Forelimb muscle (tissue), 1 donor: ENCODE measurements at places on chromosomes 2 and 18. TPM values are rescaled to one million over a fixed set of nuclear protein-coding genes. Genes with fewer than 3 reads are reported as not detected.

Gene MEP1B
- polyA plus RNA-seq: 0.11 TPM

DNA sequence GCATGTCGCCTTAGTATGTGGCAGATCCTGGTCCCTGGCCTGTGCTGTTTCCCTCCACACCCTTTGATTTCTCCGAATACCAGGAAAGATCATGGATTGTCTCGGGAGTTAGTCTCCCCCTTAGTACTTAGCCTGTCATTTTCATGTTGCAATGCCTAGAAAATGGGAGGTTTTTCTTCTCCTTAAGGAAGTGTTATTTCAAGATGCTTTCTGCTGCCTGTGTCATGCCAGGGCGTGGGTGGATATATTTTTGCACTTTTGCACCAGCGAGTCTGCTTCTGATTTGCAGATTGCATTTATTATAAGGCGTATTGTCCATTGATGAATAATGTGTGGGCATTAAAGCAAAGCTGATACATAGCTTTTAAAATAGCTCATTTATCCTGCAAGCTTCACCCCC is 223.5 kb downstream of the NEDD4L start:
- no peak for DNase-seq

Gene ELOA2
- not detected for polyA plus RNA-seq

- DNase-seq: no peak
Observed at GRCh38 chr2:56626927-56627326, 443.1 kb downstream of the CCDC85A start.

GRCh38 chr2:86333378-86333777 is 4.0 kb downstream of the REEP1 start:
- no peak for DNase-seq

GRCh38 chr18:35387152-35387571 is 10.0 kb upstream of the ZNF396 start:
- DNase-seq: no peak

Gene LOXL3
- 8.7 TPM for polyA plus RNA-seq

GRCh38 chr18:36993068-36993467 is 164.1 kb downstream of the KIAA1328 start:
- no peak for DNase-seq

Gene SLC4A3
- polyA plus RNA-seq: 6.9 TPM

DNA sequence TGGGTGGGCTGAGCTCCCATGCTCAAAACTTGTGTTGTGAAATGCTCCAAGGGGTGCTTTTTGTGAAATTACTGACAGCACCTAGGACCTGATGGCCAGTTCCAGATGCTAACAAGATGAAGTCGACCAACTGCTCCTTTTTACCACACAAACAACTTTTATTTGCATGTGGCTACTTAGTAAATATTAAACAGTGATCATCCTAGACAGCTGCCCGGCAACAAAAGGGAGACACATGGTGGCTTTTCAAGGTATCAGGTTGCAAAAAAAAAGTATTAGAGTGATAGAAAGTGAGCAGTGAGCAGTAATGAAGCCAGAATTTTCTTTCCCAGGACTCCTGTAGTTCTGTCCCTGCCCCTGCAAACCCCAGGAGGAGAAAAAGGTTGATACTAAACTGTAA is 118.5 kb downstream of the RPIA start:
- DNase-seq: no peak

GRCh38 chr2:138000009-138000408 is 35.7 kb downstream of the HNMT start:
- no peak for DNase-seq

Gene DYNAP
- 0.10 TPM for polyA plus RNA-seq

Gene PNO1
- polyA plus RNA-seq: 16.5 TPM

Gene UGT1A1
- 0.08 TPM for polyA plus RNA-seq

GRCh38 chr2:151159109-151159662 is 102.5 kb downstream of the RBM43 start:
- DNase-seq: peak; percentile 22

DNA sequence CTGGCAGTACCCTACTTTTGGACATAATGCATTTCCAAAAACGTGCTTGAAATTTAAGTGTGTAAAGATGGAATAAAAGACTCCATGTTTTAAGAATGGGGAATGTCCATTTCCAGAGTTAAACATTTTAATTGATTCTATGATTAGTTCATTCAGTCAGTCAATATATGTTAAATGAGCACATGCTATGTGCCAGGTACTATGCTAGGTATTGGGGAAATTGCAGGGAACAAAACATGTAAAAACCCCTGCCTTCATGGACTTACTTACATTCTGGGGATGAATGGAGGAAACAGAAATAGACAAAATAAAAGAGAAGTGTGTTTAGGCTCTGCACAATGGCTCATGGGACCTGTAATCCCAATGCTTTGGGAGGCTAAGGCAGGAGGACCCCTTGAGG is 288.6 kb downstream of the MTX2 start:
- no peak for DNase-seq

GRCh38 chr2:70767699-70768589 is at the start of gene ADD2:
ADD2 (minus strand) TSS chr2:70768200; CDS start chr2:70706408, 61,792 bp downstream.
- no peak for DNase-seq

GRCh38 chr2:130380096-130380934 is 24.5 kb downstream of the PTPN18 start:
- no peak for DNase-seq

Gene FN1
- 410 TPM for polyA plus RNA-seq

- peak; percentile 71 for DNase-seq
Observed at GRCh38 chr18:11850821-11851145, 430 bp upstream of the CHMP1B start.

DNA sequence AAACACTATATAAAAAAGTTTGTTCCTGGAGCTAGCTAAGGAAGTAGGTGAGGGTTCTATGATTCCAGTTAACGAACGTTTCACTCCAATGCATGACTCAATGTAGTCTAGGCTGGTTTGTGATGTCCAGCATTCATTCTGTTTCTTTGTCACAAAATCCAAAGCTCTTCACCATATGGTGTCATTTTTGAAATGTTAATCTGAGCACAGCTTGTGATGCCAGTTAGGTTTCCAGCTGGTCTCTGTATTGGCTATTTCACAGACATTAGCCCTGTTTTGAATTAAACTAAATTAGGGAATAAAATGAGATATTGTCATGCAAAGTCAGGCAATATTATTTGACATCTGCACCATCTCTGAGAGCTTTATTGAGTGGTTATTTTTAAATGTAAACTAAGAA is 159.4 kb downstream of the RBM43 start:
- no peak for DNase-seq

- no peak for DNase-seq
Observed at GRCh38 chr2:137202318-137202717, 437.0 kb downstream of the THSD7B start.

GRCh38 chr2:85143463-85144082 is 10.4 kb downstream of the TCF7L1 start:
- DNase-seq: no peak

Gene BCS1L
- 32.9 TPM for polyA plus RNA-seq

DNA sequence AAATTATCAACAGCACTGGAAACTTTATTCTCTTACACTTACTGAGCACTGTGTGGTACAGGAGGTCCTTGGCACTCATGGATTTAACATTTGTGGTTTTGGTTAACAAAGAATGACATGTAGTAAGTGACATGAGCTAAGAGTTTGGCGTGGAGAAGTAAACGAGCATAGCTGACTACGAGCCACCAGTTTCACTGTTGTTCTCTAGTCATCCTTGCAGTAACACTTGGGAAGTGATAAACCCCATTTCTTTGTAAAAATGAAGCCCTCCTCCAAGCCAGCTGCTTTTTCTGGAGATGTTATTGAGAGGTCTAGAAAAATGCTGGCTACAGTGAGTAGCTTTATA is 32.7 kb downstream of the QPCT start:
- DNase-seq: no peak

DNA sequence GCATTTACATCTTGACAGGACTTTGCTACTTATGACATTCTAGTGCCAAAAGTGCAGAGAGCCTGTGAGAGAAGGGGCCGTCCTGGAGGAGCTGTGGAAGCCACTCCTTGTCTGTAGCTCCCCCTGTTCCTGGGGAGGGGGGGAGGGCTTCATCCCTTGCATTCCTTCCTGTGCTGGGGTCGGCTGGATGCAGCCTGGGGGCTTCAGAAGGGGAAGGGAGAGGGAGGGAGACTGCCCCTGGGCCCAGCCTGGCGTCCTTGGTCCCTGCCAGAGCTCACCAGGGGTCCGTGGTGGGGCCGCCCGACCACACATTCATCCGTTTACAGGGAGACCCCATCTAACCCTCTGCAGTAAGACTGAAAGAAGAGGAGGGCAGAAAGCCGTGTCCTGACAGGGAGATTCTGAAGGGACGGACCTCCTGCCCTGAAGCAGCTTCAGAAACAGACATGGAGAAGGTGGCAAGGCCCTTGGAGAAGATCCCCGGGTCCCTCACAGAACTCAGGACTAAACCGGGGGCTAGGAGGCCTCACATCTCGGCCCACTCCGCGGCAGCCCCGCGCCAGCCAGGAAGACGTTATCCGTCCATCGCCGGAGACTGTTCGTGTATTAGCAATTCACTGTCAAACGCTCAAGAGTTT is 258.3 kb upstream of the SALL3 start:
- no peak for DNase-seq

- peak; percentile 43 for DNase-seq
Observed at GRCh38 chr2:37156071-37156856, 516 bp downstream of the EIF2AK2 start.

- no peak for DNase-seq
Observed at GRCh38 chr2:69946351-69947324, 14.8 kb downstream of the ASPRV1 start.

- no peak for DNase-seq
Observed at GRCh38 chr18:356778-357177, 88.9 kb upstream of the THOC1 start.

Gene SERPINB3
- polyA plus RNA-seq: not detected

Gene EHD3
- 3.7 TPM for polyA plus RNA-seq

Gene KCNF1
- polyA plus RNA-seq: 3.8 TPM

Gene PLCL1
- 14.3 TPM for polyA plus RNA-seq

DNA sequence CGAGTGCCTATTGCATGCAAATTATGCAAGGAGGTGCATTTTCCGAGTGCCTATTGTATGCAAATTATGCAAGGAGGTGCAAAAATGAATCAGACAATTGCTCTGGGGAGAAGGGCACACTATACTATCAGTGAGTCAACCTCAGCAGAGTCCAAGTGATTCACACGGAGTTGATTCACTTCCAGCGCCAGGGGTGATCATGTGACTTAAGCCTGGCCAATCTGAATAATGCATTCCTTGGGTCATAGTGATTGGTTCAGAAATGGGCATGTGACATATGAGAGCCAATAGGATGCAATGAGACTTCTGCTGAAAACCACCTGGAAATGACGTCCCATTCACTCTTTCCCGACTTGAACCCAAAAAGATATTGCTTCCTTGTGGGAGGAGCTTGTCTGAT is 152.2 kb downstream of the DAW1 start:
- no peak for DNase-seq

Gene HS1BP3
- 8.9 TPM for polyA plus RNA-seq

Gene SKOR2
- not detected for polyA plus RNA-seq

- DNase-seq: no peak
Observed at GRCh38 chr2:210203147-210203546, 22.1 kb downstream of the ACADL start.

- no peak for DNase-seq
Observed at GRCh38 chr2:64586883-64587481, 62.9 kb downstream of the AFTPH start.

Gene SCRN3
- polyA plus RNA-seq: 31.8 TPM

DNA sequence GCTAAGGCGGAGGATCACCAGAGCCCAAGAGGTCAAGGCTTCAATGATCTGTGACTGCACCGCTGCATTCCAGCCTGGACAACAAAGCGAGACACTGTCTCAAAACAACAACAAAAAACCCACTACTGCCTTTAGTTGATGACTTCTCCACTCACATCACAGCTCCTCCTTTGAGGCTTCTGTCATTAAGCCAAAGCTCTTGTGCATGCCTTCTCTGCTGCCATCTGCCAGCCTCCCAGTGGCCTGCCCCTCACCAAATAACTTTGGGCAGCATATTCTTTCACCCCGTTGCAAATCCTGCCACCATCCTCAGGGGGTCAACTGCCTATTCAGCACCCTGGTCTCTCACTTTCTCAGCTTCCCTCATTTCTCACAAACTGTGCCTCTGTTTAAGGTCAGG is 27.5 kb downstream of the OSBPL1A start:
- no peak for DNase-seq

Gene MAPRE3
- polyA plus RNA-seq: 28.0 TPM

- no peak for DNase-seq
Observed at GRCh38 chr2:20573620-20574422, 77.1 kb downstream of the HS1BP3 start.

DNA sequence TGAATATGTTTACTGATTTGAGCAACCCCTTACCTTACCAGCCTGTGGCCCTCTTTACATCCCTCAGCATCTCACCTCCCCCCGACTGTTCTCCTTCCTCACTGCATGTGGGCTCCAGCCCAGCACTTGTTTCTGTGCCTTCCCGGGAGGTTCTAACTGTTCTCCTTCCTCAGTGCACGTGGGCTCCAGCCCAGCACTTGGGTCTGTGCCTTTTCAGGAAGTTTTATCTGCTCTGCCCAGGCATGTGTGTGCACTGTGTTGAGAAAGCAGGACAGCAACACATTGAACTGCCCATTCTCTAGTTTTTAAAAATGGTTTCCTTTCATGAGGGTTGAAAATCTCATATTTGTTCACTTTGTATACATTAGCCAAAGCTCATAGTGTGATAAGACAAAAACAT is 158.4 kb downstream of the ATP9B start:
- DNase-seq: no peak

DNA sequence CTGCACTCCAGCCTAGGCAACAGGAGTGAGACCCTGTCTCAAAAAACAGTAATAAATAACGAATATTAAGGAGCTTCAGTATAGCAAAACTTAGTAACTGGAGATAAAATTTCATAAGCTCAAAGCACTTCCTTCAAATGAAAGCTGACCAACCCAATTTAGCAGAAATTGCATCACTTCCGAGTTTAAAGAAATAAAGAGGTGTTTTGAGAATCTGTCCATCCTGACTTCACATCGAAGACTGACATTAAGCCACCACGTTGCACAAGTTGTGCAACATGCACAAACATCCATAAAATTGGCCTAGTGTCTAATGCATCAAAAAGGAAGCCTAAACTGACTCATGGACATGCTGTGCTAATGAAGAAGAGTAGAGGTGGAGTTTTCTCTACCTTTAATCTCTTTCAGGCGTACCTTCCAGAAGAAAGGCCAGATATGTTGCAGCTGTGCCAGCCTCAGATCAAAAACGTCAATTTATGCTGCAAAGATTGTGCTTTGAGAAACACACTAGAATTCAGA is 7.7 kb upstream of the DSG3 start:
- no peak for DNase-seq

Gene OXER1
- 7.2 TPM for polyA plus RNA-seq

- no peak for DNase-seq
Observed at GRCh38 chr2:8487461-8487932, 194.4 kb upstream of the ID2 start.

Gene ALMS1
- polyA plus RNA-seq: 15.6 TPM

GRCh38 chr2:190781604-190782198 is 98.9 kb upstream of the GLS start:
- DNase-seq: peak; percentile 24
